A172 (cell line): ENCODE measurements at places on chromosomes 3 and 15. TPM values are rescaled to one million over a fixed set of nuclear protein-coding genes. Genes with fewer than 3 reads are reported as not detected.

GRCh38 chr15:48352474-48353072 is 21.3 kb downstream of the DUT start:
- peak; percentile 70 for DNase-seq

DNA sequence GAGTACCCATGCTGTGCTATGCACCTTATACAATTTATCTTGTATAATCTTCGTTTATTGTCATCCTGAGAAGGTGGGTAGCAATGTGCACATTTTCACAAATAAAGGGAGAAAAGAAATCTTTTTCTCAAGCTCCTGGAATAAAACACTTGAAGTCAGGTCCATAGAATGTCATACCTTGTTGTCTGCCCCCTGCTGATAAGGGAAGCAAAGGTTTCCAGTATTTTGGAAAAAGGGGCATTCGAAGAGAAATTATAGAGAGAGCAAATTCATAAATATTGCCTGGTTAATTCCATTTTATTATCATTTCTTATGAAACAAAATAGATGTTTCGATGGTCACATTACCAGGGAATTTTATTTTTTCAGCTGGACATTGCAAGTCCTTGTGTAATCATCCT is 277.8 kb downstream of the RAP2B start:
- no peak for DNase-seq

DNA sequence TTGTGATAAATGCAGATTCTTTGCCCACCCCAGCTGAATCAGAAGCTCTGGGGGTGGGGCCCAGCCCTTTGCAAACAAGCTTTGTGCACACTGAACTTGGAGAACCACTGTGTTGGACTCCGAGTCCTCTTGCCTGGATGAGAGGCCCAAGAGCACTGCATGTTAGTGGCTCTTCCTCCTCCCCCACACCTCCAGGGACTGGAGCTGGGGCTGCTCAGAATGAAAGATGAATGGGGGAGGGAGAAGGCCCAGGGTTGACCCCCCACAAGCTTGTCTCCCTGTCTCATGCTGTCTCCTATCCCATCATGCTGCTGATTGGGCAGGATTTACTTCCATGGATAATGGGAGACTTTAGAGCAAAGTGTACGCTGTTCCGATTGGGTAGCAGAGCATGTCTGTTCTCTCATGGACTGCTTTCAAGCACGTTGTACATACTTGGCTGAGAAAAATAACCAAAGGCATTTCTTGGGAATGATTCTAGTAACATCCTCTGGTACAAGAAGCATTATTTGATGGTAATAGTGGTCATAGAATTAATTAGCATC is 99.6 kb downstream of the PGPEP1L start:
- DNase-seq: no peak

- DNase-seq: no peak
Measured at GRCh38 chr3:13069495-13069894, 3.7 kb downstream of the IQSEC1 start.

DNA sequence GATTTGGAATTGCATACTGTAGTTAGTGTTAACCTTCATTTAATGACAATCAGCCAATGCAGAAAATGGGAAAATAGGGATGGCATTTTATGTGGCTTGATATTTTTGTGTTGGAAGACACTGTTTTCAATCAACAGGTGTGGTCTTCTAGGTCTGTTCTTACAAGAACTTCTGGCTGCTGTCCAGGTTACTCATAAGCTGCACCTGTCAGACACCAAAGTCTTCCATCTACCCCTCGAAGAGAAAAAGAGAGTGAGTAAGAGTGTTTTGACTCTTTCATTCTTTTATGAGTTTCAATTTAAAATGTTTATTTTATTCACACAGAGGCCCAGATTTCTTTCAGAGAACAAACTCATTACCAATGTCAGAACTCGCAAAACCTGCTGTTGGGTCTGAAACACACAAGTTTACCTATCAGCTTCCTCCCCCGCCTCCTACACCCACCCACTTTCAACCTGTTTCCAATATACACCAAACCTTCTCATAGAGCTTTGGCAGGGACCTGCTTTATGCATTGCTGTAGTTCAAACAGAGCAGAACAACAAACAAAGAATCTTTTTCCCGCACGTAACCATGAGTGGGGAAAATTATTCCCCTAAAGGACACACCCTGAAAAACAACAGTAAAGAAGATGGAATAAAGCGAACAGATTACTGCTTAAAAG is 767.7 kb upstream of the ALCAM start:
- no peak for DNase-seq

- no peak for DNase-seq
Measured at GRCh38 chr3:129245141-129245540, 4.3 kb upstream of the COPG1 start.

GRCh38 chr3:14663396-14664135 is 11.4 kb upstream of the C3orf20 start:
- no peak for DNase-seq

DNA sequence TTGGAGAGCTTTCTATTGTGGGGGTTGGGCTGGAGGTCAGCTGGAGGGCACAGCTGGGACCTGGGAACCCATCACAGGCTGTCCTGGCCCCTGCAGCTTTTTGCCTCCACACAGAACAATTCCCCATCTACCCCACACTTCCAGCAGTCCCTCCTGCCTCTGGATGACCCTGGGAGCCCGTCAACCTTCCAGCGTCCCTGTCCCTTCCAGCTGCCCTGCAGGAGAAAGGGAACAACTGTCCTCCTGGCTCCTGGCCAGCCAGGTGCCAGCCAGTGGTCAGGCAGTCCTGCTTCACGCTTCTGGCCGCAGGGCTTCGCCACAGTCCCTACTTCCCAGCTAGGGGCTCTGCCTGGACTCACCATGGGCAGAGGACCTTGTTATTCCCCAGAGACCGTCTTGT is 27.2 kb downstream of the LINGO1 start:
- no peak for DNase-seq

DNA sequence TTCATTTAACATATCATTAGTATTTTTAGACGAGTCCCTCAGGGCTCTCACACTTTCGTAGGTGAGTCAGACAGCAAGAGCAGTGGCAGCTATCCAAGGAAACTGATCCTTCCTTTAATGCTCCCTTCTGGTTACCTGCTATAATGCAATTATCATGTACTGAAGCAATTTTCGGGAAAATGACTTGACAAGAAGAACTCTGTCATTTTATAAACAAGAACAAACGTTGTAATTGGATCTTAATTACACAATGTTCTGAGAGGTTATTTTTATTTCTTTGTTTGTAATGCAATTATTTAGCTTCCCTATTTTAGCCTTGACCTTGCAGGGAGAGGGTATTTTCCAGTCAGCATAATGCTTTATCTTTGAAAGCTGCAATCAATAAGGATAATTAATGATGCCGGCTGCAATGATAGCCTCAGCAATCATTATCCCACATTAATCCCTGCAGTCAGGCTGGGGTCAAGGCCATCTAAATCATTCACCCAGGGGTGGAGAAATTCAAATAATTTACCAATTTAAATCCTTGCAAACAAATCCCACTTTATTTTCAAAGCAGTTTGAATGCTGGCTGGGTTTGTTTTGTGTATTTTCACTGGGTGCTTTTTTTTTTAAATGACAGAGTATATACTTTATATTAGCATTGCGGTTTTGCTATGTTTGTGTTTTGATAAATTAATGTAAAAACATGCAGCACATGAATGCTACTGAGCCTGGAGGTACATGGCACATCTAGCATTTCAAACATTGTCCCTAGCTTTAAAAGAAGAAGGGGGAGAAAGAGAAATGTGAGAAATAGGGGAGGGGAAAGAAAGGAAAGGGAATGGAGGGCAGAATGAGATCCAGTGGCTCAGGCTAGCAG is 249.9 kb downstream of the SHOX2 start:
- peak; percentile 30 for DNase-seq

- peak; percentile 76 for DNase-seq
Measured at GRCh38 chr3:106013971-106014370, 145.2 kb upstream of the CBLB start.

DNA sequence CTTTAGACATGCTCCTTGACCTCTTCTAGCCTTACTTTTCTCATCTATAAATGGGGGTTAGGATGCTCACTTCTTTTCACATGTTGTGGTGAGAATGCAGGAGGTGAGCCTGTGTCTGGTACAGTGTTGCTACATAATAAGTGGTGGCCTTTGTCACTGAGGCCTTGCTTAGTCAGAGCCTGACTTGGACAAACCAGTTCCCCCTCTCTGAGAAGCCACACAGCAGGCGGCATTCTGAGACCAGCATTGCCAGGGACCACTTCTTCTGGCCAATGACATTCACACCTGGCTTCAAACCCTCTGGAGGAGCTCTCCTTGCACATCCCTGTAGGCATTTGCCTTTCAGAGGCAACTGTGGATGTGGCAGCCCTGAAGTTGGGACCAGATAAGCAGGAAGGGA is 95.7 kb downstream of the MINAR1 start:
- no peak for DNase-seq

- no peak for DNase-seq
Measured at GRCh38 chr3:87197531-87197930, 29.6 kb upstream of the CHMP2B start.

DNA sequence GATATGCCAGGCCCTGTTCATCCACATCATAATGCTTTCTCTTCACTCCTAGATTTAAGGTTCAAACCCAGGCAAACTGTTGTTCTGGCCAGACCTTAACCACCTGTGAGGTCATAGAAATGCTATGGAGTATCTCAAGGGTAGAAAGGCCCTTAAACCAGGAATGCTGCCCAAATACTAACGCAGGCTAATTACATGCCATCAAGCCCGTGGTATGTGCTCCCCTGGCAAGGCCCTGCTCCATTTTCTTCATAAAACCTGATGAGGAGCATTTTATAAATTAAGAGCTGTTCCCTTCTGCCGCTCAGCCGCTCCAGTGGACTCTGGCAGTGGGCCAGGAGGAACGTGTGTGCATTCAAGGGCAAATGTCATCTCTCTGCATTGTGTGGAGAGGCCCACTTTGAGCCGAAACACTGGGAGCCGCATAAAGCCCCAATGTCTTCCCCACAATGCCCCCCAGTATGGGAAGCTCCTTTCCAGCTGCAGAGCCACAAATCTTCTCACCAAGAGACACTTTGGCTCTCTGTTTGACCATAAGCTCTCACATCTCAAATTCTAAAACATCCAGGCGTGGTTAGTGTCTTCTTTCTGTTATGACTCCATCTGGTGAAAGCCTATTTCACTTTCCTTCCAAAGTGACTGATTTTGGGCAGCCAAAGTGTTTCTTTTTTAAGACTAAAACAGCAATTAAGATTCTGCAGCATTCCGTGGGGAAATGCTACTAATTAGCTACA is 210.8 kb upstream of the NR2E3 start:
- DNase-seq: no peak

DNA sequence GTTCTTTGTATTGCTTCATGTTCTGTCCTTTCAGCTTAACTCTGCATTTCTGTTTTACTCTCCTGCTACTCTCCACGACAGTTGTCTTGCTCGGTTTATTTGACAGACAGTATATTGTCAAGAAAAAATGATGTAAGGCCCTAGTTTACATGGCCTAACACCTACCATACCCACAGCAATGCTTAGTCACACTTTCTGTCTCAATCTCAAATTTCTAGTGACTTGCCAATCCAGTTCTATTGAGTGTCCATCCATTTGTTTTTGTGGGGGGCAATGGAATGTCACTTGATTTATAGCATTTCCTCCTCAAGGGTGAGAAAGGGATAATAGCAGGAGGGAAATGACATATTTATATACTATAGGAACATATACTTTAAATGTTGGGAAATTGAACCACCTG is 676.2 kb downstream of the NAALADL2 start:
- DNase-seq: no peak

GRCh38 chr15:51622604-51623370 is at the start of gene DMXL2:
Gene DMXL2 (minus strand): TSS chr15:51622771. CDS start chr15:51622545, 226 bp downstream.
- peak; percentile 72 for DNase-seq

DNA sequence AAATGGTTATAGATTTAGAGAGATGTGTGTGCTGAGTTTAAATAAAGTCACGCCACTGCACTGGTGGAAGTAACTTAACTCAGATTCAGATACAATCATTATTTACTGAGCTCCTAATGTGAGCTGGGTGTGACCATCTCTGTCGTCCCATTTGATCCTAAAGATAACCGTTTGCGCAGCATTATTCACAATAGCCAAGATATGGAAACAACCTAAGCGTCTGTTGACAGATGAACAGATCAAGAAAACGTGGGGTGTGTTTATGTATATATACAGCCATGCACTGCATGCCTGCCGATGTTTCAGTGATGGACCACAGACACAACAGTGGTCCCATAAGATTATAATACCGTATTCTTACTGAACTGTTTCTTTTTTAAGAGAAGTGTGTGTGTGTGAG is 71.2 kb downstream of the TAMM41 start:
- DNase-seq: no peak

GRCh38 chr15:43828061-43828657 is 1.4 kb downstream of the WDR76 start:
- DNase-seq: no peak

DNA sequence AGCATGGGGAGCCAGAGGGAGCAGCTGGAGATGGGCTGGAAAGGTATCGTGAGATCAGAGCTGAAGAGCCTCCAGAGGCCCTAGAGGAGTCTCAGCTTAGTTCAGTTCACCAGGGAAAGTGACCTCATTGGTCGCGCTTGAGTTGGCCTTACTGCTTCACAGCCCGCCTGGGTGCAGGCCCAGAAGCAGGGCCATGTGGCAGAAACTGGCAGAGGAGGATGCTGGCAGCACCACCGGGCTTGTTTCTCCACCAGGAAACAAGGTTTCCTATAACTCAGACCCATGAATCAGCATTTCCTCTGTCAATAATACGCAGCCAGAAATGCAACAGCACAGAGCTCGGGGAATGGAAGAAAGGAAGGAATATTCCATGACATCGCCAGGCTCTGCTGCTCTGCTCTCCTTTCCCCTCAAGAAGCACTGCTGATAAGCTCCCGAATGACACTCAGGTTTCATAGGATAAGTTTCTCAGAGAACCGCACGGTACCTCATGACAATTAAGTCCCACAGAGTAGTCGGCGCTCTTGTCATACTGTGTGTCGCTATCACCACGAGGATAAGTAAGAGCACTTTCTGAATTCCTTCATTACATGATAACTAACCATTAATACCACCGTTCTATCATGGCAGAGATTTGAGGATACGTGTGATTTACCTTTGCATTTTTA is 147.1 kb upstream of the LPP start:
- no peak for DNase-seq

GRCh38 chr3:158750016-158750415 is 17.8 kb upstream of the RARRES1 start:
- DNase-seq: no peak

The GRIP2 gene
- total RNA-seq: 0.10 TPM in 1 of 2 replicates, not detected in the other

The NR2E3 gene
- total RNA-seq: not detected in 2 replicates

The MUC4 gene
- total RNA-seq: not detected in 2 replicates

The TMF1 gene
- total RNA-seq: 20.3 and 24.4 TPM in 2 replicates

The CCR8 gene
- not detected in 2 replicates for total RNA-seq

The LEKR1 gene
- 0.72 and 0.96 TPM in 2 replicates for total RNA-seq

The PPM1L gene
- 0.41 and 1.4 TPM in 2 replicates for total RNA-seq

The METTL6 gene
- 40.8 and 48.8 TPM in 2 replicates for total RNA-seq

The CDC25A gene
- total RNA-seq: 21.1 and 33.6 TPM in 2 replicates

The SPINK8 gene
- not detected in 2 replicates for total RNA-seq

The ARGFX gene
- total RNA-seq: not detected in 2 replicates

The CD200 gene
- total RNA-seq: not detected in 2 replicates

The TMEM212 gene
- total RNA-seq: not detected in 2 replicates

The KBTBD12 gene
- total RNA-seq: not detected in 2 replicates
